ENCODE measurements at places on chromosomes 13 and 19.
A peak's percentile ranks its signal among the peaks of the same experiment; 100 is the strongest.

- DNase-seq: no peak
These were observed 113.7 kb downstream of the OLFM4 start for GRCh38 chr13:53142306-53142705.

DNA sequence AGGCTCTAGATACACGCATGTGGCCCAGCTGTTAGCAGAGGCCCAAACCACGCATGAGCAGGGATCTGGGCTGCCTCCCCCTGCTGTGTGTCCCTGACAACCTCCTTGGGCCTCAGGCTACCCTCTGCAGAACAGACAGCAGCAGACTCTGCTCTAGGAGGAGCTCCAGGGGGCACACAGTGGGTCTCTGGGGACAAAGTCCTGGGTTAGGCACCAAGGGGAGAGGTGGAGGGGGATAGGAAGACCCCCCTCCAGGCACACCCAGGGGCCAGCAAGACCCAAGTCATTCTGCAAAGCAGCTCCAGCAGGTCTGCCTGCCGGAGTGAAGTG, 8.0 kb downstream of the TINCR start:
- DNase-seq: no peak

DNA sequence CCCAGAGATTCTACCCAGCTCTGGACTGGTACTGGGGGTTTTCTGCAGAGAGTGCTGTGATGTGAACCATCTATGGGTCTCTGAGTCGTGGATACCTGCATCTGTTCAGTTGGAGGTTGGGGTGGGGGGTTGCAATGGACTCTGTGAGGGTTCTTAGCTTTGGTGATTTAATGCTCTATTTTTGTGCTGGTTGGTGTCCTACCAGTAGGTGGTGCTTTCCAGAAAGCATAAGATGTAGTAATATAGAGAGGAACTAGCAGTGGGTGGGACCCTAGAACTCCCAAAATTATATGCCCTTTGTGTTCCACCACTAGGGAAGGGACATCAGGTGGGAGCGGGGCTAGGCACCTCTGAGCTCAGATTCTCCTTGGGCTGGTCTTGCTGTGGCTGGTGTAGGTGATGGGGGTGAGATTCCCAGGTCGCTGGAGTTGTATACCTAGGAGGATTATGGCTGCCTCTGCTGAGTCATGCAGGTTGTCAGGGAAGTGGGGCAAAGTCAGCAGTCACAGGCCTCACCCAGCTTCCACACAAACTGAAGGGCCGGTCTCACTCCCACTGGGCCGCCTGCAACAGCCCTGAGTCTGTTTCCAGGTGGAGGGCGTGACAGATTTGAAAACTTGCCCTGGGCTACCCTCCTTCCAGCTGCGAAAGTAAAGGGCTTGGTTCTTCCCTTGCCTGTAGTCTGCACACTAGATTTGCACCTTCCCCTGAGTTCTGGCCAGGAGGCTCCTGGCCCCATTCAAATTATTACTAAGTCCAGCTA, 573.0 kb upstream of the SLITRK1 start:
- no peak for DNase-seq

DNA sequence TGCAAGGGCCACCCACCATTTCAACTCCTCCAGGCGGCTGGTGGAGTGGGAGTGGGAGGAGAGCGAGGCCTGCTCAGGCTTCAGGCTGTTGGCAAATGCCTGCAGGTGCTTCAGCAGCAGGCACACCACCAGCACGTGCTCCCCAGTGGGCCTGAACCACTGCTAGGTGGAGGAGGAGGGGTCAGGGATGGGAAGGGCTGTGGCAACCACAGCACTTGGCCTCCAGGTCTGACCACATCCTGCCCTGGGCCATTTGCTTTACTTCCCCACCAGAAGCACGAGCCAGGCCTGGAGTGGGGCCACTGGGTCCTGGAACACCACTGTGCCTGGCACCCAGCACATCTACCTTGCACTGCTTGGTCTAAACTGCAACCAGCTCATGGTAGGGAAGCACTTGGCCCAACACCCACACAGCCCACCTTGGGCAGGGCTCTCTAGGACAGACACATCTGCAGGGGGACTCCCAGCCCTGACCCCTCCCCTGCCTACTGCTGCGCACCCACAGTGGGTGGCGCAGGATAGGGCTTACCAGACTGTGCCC, 26.2 kb downstream of the TUBA3C start:
- DNase-seq: no peak

- no peak for DNase-seq
These were observed 2.0 kb downstream of the PTBP1 start for GRCh38 chr19:799076-799881.

GRCh38 chr13:50994651-50995050, 85.1 kb downstream of the RNASEH2B start:
- no peak for DNase-seq

DNA sequence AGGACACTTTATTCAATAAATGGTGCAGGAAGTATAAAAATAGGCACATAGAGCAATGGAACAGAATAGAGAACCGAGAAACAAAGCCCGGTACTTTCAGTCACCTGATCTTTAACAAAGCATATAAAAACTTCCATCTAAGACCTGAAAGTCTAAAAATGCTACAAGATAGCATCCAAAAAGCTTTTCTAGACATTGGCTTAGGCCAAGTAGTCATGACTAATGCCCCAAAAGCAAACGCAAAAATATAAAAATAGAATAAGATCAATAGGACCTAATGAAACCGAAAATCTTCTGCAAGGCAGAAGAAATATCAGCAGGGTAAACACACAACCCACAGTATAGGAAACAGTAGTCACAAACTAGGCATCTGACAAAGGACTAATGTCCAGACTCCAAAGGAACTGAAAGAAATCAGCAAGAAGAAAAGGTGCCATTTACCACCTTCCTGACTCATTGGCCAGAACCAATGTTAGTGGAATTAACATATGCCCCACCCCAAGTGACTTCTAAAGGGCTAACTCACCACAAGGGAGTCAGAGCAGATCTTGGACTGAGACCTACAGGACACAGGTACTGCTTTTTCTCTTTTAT, 40.8 kb upstream of the CEACAM21 start:
- no peak for DNase-seq

GRCh38 chr13:27016875-27017274, 154.7 kb downstream of the USP12 start:
- DNase-seq: no peak

DNA sequence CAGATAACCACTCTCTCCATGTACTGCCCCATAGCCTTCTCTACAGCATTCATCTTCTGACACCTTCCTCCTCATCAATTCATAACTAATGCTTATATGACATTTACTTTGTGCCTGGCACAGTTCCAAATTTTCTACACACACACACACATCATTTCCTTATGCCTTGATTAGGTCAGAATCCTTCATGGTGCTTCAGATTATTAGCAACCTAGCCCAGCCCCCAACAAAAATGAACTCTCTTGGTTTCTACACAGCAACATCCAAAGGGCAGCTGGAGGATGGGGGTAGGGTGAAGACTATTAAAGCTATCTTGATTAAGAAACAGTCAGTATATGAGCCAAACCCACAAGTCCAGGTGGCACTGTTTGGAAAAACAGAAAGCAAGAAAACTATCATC, 3.7 kb downstream of the RUBCNL start:
- DNase-seq: no peak

DNA sequence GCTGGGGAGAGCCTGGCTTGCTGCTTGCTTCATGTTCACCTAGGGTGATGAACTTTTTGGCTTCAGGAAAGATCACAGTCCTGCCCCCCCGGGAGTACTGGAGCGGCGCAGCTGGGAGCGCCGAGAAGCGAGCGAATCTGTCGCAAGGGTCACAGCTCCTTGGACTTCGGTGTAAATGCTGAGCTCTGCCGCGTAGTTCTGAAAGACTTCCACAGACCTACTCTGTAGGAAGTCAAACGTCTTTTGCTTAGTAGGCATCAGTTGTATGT, 2.7 kb downstream of the ING1 start:
- DNase-seq: no peak

GRCh38 chr19:54525636-54526035, 23.0 kb downstream of the LAIR2 start:
- DNase-seq: no peak

- no peak for DNase-seq
These were observed 231.9 kb upstream of the ARGLU1 start for GRCh38 chr13:106799781-106800335.

DNA sequence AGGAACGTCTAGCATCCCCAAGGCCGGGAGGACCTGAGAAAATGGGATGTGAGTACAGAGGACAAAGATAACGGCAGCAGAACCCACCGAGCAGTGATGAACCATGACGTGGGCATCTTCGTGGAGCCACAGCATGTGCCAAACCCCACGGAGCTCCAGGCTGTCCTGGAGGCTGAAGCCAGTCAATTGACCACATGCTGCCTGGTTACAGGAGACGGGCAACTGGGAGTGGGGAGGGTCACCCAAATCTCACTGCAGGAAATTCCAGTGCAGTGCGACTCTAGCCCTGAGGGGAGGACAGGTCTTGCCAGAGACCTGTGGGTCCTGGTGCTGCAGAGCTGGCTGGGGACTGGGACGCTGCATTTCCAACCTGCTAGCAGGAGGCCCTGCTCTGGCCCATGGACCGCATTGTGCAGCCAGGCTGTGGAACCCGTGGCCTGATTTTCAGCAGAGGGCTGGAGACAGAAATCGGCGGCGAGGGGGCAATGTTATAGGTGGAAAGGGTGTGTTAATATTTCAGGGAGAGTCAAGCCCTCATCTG, 3.2 kb upstream of the GRTP1 start:
- no peak for DNase-seq

GRCh38 chr19:16544473-16545231, 2.4 kb upstream of the CHERP start:
- no peak for DNase-seq

DNA sequence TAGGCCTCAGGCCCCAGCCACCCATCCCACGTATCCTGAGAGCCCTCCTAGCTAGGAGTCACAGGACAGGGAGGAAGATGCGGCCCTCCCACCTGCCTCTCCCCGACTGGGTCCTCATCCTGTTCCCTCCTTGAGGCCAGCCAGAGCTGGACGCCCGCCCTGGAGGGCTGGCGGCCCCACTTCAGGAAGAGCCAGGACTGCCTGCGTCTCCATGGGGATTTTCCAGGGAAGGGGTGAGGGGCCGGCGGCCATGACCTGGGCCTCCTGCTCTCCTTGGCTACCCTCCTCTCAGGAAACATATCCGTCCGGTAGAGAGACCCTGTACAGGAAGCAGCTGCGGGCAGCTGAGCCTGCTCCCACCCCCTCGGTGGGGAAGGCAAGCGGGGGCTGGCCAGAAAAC, 11.3 kb upstream of the PRKD2 start:
- no peak for DNase-seq

DNA sequence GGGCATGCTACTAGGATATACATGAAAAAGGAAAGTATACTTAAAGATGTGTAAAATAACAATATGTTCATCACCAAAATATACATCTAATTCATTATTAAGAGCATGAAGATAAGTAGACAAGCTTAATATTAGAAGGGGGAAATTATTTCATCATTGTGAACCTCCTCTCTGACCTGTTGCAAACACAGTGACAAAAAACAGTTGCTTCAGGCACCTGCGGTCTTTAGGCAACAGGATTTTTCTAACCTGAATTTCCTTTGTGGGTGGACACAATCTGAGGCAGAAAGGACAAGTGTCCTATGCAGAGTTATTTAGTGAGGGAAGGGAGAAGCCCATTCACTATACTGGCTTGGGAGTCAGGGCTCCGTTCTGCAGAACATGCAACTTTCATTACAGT, 6.3 kb downstream of the FREM2 start:
- DNase-seq: no peak

GRCh38 chr19:15923702-15924101, 10.6 kb downstream of the CYP4F11 start:
- no peak for DNase-seq

GRCh38 chr19:19257137-19257536, 16.0 kb downstream of the TM6SF2 start:
- DNase-seq: no peak

DNA sequence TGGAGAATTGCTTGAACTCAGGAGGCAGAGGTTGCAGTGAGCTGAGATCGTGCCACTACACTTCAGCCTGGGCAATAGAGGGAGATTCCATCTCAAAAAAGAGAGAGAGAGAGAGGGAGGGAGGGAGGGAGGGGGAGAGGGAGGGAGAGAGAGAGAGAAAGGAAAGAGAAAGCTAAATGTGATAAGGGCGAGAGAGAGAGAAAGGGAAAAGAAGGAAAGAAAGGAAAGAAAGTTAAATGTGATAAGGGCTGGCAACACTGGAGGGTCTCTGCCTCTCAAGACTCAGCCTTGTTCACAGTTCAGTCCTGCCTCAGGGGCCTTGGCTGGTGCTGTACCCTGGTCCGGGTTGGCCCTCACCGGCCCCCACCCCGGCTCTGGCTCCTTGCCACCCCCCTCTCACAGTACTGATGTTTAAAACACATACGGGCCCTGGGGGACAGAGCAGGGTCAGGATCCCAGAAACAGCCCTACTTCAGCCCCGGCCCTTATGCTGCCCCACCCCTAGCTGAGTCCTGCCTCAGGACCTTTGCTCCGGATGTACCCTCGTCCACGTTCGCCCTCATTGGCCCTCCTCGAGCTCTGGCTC, 3.5 kb downstream of the MAP1S start:
- no peak for DNase-seq

GRCh38 chr19:18419195-18419698, at the start of gene SSBP4:
TSS of gene SSBP4 (plus strand) at chr19:18419398. CDS start at chr19:18419649, 251 bp downstream.
- DNase-seq: peak; percentile 66

- DNase-seq: no peak
These were observed 13.2 kb downstream of the GADD45B start for GRCh38 chr19:2488942-2489731.

GRCh38 chr19:38878575-38879399, 712 bp upstream of the RINL start:
- DNase-seq: no peak

GRCh38 chr13:111790621-111791020, 276.3 kb upstream of the SOX1 start:
- no peak for DNase-seq

GRCh38 chr13:96314974-96315373, 225.1 kb downstream of the HS6ST3 start:
- no peak for DNase-seq

DNA sequence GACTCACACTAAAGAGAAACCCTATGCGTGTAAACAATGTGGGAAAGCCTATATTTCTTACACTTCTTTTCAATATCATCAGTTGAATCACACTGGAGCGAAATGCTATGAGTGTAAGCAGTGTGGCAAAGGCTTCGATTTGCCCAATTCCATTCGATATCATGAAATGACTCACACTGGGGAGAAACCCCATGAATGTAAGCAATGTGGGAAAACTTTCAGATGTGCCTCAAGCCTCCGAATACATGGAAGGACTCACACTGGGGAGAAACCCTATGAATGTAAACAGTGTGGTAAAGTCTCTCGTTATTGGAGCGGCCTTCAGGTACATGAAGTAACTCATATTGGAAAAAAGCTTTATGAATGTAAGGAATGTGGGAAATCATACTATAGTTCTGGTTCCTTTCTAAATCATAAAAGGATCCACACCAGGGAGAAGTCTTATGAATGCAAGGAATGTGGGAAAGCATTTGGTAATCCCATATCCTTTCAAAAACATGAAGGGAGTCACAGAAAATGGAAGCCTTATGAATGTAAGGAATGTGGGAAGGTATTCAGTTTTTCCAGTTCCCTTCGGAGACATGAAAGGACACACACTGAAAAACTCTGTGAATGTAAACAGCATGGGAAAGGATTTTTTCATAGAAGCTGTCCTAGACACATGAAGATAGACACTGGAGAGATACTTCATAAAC, 28.1 kb downstream of the ZNF20 start:
- no peak for DNase-seq

- no peak for DNase-seq
These were observed 235.8 kb downstream of the EFNB2 start for GRCh38 chr13:106299621-106300020.
